OCI-LY7 (cell line): ENCODE measurements at places on chromosomes 1 and 21.

GRCh38 chr1:29304025-29304684 lies 67.8 kb downstream of the PTPRU start:
- no peak for DNase-seq

GRCh38 chr1:194466706-194467105 lies 1280.3 kb upstream of the B3GALT2 start:
- no peak for DNase-seq

GRCh38 chr1:4962836-4963235 lies 308.4 kb downstream of the AJAP1 start:
- DNase-seq: no peak

GRCh38 chr1:233242827-233243483 lies 52.6 kb downstream of the PCNX2 start:
- DNase-seq: no peak

- peak; percentile 79 for DNase-seq
Measured at GRCh38 chr1:23910553-23911246, 2.5 kb downstream of the CNR2 start.

GRCh38 chr21:42424914-42425541 lies 21.3 kb downstream of the UBASH3A start:
- DNase-seq: no peak

GRCh38 chr1:3119725-3120124 lies 50.7 kb downstream of the PRDM16 start:
- no peak for DNase-seq

- DNase-seq: no peak
Measured at GRCh38 chr21:33852485-33852884, 63.1 kb downstream of the ATP5PO start.

- DNase-seq: no peak
Measured at GRCh38 chr1:157097692-157098091, 1.9 kb downstream of the ETV3L start.

DNA sequence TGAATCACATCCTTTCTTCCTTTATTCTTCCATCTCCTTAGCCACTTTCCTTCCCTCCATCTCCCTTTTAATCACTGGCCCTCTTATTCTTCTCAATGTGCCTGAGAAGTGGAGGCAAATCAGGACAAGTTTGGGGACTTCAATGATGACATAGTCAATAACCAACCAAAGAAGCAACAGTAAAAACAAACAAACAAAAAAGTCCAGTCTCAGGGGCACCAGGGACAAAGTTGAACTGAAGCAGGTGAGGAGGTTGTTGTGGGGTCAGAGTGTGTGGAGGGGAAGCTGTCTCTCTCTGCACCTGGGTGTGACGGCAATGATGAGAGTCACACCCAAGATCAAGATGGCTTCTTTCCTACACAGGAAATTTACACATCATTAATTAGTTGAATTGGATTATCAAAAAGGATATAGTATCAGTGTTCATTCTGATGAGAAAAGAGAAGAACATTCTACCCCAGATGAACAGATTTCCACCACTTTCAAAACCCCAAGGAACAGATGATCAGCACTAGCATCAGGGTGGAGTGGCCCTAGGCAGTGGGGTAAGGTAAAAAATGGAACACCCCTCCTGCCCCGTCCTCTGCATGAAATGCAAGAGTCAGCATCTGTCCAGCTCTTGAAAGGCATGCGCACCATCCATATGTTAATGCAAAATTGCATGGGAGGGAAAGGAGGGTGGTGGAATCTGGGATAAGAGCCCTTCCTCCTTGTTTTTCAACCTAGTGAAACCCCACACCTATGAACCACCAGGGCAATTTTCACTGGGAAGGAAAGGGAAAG lies 32.6 kb downstream of the HSD3B2 start:
- DNase-seq: no peak

DNA sequence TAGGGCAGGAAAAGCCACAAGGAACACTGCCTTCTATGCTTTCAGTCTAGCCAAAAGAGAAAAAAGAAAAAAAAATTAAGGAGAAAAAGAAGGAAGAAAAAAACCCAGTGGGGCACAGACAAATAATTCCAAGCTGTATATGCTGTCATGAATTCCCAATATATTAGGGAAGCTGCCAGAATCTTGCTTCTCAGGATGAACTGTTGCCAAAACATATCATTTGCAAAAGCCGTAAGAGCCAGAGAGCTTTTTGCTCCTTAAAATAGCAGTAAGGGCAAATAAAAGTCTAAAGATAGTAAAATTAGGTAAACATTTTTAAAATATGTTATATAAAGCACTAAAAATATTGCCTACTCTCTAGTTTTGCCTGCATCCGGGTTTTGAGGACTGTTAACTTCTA lies 52.1 kb downstream of the PGM1 start:
- no peak for DNase-seq

GRCh38 chr1:71081697-71082080 lies 854 bp upstream of the ZRANB2 start:
- DNase-seq: no peak

DNA sequence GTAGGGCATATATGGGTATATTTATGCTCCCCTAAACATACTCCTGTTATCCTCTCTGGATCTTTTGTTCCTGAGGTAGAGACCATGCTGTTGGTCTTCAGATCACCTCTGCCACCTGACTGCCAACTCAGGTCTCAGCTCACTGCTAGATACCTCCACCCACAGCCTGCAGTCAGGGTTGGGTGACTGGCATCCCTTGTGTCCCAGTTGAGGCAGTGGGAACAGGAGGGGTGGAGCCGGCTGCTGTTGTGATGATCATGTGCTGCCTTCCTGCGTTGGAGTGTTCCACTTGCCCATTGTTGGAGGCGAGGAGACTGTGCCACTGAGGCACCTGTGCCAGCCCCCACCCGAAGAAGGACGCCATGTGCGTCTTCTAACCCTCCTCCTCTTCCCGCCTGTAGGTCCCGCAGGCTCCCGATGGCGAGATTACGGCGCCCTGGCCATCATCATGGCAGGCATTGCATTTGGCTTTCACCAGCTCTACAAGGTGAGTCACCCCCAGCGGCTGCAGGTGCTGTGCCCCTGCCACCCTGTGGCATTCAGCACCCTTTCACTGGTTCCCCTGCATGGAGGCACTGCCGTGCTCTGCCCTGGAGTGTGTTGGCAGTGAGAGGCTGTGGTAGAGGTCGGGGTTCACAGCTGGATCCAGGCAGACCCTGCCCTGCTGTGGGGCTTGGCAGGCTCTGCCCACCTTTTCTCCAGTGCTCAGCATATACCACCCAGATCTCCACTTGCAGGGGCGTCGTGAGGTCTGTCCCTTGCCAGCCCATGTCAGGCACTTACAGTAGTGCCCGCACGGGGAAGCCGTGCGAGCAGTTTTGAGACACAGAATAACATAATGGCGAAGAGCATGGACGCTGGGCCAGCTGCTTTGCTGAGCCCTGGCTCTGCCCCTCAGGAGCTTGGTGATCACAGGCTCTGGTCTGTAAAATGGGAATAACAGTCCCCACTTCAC lies 143.5 kb downstream of the PEX14 start:
- DNase-seq: no peak

- DNase-seq: no peak
Measured at GRCh38 chr1:237309595-237310118, 267.7 kb downstream of the RYR2 start.

- no peak for DNase-seq
Measured at GRCh38 chr1:78322928-78323680, 167.7 kb upstream of the PTGFR start.

DNA sequence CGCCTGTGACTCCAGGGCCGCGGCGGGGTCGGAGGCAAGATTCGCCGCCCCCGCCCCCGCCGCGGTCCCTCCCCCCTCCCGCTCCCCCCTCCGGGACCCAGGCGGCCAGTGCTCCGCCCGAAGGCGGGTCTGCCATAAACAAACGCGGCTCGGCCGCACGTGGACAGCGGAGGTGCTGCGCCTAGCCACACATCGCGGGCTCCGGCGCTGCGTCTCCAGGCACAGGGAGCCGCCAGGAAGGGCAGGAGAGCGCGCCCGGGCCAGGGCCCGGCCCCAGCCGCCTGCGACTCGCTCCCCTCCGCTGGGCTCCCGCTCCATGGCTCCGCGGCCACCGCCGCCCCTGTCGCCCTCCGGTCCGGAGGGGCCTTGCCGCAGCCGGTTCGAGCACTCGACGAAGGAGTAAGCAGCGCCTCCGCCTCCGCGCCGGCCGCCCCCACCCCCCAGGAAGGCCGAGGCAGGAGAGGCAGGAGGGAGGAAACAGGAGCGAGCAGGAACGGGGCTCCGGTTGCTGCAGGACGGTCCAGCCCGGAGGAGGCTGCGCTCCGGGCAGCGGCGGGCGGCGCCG lies at the start of gene SIM2:
Gene SIM2 (plus strand): TSS at position 135 of the 565 bp plus-strand sequence. CDS start 632 bp downstream, outside the sequence.
- no peak for DNase-seq

DNA sequence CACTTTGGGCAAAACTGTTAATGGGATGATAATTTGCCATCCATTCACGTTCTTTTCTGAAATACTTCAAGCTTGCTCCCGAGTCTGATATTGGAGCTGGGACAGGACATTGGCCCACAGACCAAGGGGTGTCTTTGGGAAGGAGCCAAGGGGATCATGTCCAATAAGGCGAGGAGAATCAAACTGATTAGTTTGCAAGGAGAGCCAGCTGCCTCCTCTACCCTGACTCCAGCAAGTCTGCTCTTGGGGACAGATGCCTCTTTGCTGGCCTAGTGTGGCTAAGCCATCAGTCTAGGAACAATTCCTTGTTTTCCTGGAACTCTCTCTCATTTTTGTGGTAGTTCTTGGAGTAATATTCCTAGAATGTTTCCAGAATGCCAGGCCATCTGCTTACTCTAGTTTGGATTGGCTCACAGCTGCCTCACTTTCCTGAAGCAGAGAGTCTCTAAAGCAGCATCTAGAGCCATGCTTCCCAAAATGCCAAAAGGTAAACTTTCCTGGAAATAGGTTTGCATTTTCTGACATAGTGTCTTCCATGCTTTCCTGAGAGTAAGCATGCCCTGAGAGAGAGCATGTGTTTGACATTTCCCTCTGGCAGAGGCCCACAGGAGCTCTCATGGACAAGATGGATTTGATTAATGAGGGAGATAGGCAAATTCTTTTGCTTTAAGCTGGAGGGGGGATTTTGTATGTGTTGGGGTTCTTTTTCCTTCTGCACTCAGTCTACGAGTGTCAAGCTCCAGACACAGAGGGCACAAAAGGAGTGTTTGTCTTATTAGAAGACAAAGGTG lies 145.6 kb downstream of the GDAP2 start:
- DNase-seq: no peak

DNA sequence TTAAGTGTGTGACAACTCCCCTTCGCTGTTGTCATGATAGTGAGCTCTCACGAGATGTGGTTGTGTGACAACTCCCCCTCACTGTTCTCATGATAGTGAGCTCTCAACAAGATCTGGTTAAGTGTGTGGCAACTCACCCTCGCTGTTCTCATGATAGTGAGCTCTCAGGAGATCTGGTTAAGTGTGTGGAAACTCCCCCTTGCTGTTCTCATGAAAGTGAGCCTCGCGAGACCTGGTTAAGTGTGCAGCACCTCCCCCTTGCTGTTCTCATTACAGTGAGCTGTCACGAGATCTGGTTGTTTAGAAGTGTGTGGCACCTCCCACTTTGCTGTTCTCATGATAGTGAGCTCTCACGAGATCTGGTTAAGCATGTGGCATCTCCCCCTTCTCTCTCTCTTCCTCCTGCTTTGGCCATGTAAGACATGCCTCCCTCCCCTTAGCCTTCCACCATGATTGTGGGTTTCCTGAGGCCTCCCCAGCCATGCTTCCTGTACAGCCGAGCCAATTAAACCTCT lies 25.1 kb upstream of the LSS start:
- DNase-seq: peak; percentile 53
